Activated T-helper 1 cell treated with Interleukin-2 at 50 U/mL for 16 hours (primary cell): ENCODE measurements at places on chromosomes 11 and 22.

DNA sequence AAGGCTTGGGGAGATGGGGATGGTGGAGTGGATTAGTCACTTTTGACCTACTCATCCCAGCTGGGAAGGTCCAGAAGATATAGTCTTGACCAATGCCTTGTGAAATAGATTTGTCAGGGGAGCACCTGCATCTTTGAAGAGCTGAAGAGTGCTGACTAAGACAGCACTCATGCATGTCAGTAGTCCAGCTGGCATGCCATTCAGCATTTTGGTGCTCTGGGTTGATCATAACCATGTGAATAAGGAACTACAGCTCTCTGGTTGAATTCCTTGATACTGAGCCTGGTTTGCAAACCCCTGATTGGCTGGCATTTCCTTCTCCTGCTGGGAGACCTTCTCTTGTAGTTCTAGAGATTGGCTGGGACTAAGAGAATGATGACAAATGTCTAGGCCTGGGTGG is 106.8 kb upstream of the ALX4 start:
- DNase-seq: no peak

- no peak for DNase-seq
Measured at GRCh38 chr11:62217191-62217748, 8.8 kb downstream of the SCGB2A1 start.

DNA sequence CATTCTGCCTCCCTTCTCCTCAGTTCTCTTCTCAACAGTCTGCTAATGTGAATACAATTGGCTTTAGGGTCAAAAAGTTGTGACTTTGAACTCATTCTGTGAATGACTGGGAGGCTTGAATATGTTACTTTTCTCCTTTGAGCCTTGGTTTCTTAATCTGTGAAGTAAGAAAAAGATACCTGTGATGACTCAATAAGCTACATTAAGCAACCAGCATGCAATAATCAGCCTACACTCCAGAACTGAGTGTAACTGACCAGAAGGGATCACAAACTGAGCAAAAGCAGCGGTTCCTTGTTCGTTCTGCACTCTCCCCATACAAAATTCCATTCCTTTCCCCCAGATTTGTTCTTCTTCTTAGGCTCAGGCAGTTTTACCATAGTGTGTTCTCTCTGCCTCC is 23.4 kb downstream of the ZNF202 start:
- DNase-seq: no peak

- no peak for DNase-seq
Measured at GRCh38 chr11:114197799-114198500, 98.2 kb upstream of the NNMT start.

DNA sequence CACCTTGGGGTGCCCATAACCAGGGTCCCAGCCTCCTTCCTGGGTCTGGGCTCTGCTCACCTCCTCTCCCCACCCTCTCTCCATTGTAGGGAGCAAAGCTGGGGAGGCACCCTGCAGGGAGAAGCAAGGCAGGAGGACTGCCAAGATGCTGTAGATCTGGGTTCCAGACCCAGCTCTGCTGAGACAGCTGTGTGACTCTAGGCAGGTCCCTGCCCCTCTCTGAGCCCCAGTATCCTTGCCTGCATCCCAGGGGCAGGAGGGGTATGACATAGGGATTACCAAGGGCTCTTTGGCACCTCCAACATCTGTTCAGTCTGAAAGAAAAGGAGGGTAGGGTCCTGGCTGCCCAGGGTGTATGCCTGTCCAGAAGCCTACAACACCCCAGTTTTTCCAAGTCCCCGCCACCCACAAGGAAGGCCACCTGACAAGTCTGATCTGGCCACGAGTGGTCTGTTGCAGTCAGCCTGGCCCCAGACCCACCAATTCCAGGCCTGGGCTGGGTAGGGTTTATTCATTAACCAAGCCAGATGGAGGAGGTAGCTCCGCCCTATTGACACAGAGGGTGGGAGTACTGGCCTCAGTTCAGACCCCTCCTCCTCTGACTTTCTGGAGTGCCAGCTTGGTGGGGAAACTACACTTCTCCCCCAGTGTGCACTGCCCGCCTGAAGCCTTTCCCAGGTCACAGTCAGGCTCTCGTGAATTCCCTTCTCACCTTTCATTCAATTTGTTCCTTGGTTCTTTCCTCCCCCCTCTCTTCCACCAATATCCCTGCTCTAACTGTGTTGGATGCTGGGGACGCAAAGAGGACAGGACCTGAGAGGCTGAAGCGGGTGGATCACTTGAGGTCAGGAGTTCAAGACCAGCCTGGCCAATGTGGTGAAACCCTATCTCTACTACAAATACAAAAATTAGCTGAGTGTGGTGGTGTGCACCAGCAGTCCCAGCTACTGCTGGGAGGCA is 15.0 kb downstream of the STARD10 start:
- DNase-seq: no peak

DNA sequence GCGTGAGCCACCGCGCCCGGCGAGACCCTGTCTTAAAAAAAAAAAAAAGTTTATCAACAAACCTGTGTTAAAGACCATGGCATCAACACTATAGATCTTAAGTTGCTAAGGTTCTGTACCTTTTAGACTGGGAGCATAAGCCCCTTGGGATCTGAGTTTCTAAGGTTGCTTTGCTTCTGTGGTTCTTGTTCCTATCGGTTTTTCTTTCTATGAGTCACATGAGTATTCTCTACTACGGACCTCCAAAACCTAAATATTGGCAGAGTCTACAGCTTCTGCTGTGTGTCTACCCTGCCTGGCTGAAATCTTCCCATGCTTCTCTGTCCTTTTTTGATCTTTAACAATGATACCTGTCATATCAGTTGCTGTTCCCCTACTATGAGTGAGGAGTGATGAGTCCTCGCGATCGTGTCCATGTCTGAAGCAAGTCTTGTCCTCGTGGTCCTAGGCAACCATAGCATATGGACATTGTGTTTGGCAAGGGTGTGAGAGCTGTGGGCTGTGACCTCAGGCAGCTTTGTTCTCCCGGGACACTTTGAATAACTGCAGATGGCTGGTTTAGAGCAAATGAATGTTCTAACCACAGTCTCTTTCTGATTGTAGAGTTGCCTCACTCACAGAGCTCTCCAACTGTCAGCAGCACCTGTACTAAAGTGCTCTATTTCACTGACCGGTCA is 9.0 kb upstream of the DLAT start:
- DNase-seq: no peak
